ENCODE measurements at places on chromosomes 7 and 10.

- no peak for DNase-seq
- H3K27ac ChIP-seq, result no peak overlapping the region
- peaks cover 11% of the 10 kb centered on the region for H3K4me1 ChIP-seq
- no peaks in the 10 kb centered on the region for H3K36me3 ChIP-seq
- no peak overlapping the region for H3K4me3 ChIP-seq
- no peaks in the 10 kb centered on the region for H3K27me3 ChIP-seq
Observed at GRCh38 chr10:119268871-119269506, 61.6 kb downstream of the GRK5 start.

GRCh38 chr10:70575486-70575873, 27.1 kb downstream of the PRF1 start:
- DNase-seq, result no peak
- no peak overlapping the region for H3K4me3 ChIP-seq
- no peaks in the 10 kb centered on the region for H3K4me1 ChIP-seq
- H3K27ac ChIP-seq, result no peak overlapping the region

DNA sequence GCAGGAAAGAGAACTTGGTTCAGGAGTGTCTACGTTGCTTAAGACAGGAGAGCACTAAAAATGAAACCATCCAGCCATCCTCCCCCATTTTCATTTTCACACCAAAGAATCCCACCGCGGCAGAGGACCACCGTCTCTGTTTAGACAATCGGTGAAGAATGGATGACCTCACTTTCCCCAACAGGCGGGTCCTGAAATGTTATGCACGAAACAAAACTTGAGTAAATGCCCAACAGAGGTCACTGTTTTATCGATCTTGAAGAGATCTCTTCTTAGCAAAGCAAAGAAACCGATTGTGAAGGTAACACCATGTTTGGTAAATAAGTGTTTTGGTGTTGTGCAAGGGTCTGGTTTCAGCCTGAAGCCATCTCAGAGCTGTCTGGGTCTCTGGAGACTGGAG, 1.4 kb upstream of the IL6 start:
- peaks cover 4% of the 10 kb centered on the region for H3K27me3 ChIP-seq
- H3K4me3 ChIP-seq, result no peak overlapping the region
- no peak for DNase-seq
- peaks cover 42% of the 10 kb centered on the region for H3K4me1 ChIP-seq

GRCh38 chr10:128066870-128067382, 59.3 kb downstream of the MKI67 start:
- no peak overlapping the region for H3K4me3 ChIP-seq
- H3K36me3 ChIP-seq, result no peaks in the 10 kb centered on the region
- DNase-seq, result no peak
- H3K27me3 ChIP-seq, result no peaks in the 10 kb centered on the region
- H3K4me1 ChIP-seq, result peaks cover 32% of the 10 kb centered on the region

DNA sequence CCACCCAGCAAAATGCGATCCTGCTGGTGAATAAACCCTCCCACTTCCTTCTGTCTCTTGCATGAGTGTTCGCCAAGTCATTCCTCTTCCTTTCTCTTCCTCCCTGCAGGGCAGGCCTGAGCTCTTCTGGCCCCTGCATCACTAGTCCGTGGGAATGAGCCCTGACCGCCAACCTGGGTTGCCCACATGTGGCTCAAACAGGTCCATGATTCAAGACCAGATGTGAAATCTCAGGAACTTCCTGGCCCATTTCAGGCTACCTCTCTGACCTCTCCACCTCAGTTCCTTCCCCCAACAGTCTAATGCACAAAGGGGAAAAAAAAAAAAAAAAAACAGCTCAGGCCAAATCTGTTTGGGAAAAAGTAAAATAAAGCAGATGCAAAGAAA, 5.4 kb upstream of the YWHAG start:
- H3K27ac ChIP-seq, result peak overlapping the region; percentile 94
- H3K4me1 ChIP-seq, result peaks cover 21% of the 10 kb centered on the region
- no peaks in the 10 kb centered on the region for H3K27me3 ChIP-seq
- no peak for DNase-seq
- no peaks in the 10 kb centered on the region for H3K36me3 ChIP-seq
- no peak overlapping the region for H3K4me3 ChIP-seq

DNA sequence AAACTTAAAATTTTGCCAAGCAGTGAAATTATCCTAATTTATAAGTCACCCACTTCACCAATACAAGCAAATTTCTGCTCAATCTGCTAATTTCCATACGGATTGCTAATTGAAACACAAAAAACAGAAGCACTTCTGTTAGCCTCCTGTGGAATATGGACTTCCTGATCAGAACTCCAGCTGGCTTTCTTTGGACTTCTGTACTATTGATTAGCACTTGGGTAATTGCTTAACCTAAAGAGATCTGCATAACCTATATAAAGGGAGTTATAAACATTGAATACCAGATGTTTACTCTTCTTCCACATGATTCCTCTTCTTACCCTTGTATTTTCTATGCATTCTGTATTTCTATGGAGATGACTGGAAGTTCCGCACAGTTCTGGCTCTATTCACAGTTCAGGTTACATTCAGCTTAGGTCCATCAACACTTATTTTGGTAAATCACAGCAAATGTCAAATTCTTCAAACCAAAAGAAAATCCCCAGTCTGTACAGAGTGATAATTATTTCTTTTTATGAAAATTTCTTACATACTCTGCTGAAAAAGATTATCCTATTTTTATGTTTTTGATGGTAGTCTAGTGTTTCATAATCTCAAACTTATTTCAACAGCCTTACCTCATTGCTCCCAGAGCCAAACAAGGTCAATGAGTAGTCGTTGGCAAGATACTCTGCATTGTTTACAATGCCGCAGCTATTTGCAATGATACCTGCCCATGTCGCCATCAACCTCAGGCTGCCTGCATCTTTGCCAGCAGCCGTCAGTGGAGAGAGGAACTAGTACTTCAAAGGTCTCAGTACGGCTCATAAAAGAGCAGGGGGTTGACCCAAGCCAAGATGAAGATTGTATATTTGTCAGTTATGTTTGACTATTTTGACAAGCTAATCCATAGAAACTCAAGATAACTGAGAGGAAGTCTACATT, 225.6 kb downstream of the AHR start:
- no peaks in the 10 kb centered on the region for H3K36me3 ChIP-seq
- H3K4me1 ChIP-seq, result 0 out of 2 replicates have a peak, but pooled peaks cover 5% of the 10 kb centered on the region
- DNase-seq, result no peak

GRCh38 chr10:118592675-118593330, 2.6 kb downstream of the PRLHR start:
- peaks cover 27% of the 10 kb centered on the region for H3K4me1 ChIP-seq
- H3K27ac ChIP-seq, result no peak overlapping the region
- H3K4me3 ChIP-seq, result no peak overlapping the region

DNA sequence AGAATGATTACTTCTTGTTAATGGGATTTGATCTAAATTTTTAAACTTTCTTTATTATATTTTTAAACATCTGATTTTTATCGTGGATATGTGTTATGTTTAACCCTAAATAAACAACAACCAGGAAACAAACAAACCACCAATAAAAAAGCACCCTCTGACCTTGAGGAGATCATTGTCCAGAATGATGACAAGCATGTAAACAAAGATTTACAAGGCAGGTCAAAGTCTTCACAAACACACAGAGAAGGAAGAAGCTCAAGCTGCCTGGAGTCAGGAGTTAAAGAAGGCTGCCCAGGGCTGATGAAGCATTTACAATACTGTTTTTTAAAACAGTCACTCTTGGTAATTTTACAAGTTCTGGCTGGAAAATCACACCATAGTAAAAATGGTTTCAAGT, 31.0 kb upstream of the EGFR start:
- H3K27ac ChIP-seq, result no peak overlapping the region
- no peak for DNase-seq
- H3K4me3 ChIP-seq, result no peak overlapping the region

GRCh38 chr10:103757531-103758293, 97.7 kb downstream of the SH3PXD2A start:
- peaks cover 38% of the 10 kb centered on the region for H3K4me1 ChIP-seq
- H3K36me3 ChIP-seq, result no peaks in the 10 kb centered on the region
- no peak overlapping the region for H3K4me3 ChIP-seq
- H3K27ac ChIP-seq, result peak overlapping the region; percentile 78
- H3K27me3 ChIP-seq, result no peaks in the 10 kb centered on the region

- DNase-seq, result no peak
- H3K4me1 ChIP-seq, result peaks cover 13% of the 10 kb centered on the region
- H3K4me3 ChIP-seq, result no peak overlapping the region
- no peaks in the 10 kb centered on the region for H3K36me3 ChIP-seq
Observed at GRCh38 chr10:29576681-29577080, 58.1 kb downstream of the SVIL start.

DNA sequence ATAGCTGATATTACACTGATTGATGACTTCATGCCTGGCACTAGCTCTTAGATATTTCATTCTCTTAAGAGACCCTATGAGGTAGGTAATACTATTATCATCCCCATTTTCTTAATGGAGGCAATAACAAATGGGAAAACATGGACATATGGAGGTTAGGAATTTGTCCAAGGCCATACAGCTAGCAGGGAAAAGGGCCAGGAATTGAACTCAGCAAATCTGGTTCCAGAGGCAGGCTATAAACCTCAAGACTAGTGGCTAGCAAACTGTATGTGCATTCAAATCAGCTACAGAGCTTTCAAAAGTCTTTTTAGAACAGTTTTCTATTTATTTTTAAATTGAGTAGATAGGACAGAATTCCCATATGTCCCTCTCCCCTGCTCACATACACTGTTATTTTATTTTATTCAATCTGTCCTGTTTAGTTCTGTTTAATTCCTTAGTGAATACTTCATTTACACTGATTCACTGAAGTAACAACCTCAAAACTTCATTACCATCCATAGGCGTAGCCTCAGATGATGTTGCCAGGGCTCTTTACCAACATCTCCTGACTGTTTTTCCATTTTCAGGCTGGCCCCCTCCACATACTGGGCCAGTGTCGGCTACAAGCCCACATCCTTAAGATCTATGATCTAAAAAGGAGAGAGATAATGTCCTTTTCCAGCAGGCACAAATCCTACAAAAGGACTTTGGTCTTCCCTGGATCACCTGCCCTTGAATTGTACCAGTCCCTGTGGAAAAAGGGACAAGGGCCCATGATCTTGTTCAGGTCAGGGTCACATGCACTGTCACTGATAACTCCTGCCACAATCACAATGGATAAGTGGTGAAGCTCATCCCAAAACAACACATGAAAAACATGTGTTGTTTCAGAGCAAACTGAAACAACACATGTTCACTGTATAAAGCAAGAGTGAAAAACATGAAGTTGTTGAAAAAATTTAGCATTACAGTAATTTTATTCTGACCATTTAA, 15.9 kb downstream of the FAM24B start:
- H3K4me3 ChIP-seq, result no peak overlapping the region
- H3K27me3 ChIP-seq, result peaks cover 4% of the 10 kb centered on the region
- H3K36me3 ChIP-seq, result peaks cover 33% of the 10 kb centered on the region
- H3K4me1 ChIP-seq, result peaks cover 6% of the 10 kb centered on the region
- no peak for DNase-seq

DNA sequence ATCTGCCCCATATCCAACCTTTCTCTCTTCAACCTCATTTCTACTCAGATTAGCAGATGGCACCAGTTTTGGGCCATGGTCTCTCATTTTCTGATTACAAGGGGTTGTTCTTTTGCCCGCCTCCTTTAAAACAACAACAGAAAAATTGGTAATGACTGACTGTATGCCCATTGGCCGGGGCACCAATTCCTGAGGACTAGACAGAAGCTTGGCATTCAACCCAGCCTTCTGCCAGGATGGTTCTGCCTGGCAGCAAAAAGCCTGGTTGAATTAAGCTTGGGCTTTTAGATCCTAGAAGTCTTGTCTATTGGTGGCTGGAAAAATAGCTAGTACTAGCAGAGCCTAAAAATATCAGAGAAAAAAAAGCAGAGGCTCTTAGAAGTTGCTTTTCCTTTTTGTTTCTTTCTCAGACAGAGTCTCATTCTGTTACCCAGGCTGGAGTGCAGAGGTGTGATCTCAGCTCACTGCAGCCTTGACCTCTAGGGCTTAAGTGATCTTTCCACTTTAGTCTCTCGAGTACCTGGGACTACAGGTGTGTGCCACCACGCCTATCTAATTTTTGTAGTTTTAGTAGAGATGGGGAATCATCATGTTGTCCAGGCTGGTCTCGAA, 402.6 kb downstream of the AUTS2 start:
- H3K4me3 ChIP-seq, result no peak overlapping the region
- H3K36me3 ChIP-seq, result no peaks in the 10 kb centered on the region
- no peak for DNase-seq
- no peaks in the 10 kb centered on the region for H3K27me3 ChIP-seq

DNA sequence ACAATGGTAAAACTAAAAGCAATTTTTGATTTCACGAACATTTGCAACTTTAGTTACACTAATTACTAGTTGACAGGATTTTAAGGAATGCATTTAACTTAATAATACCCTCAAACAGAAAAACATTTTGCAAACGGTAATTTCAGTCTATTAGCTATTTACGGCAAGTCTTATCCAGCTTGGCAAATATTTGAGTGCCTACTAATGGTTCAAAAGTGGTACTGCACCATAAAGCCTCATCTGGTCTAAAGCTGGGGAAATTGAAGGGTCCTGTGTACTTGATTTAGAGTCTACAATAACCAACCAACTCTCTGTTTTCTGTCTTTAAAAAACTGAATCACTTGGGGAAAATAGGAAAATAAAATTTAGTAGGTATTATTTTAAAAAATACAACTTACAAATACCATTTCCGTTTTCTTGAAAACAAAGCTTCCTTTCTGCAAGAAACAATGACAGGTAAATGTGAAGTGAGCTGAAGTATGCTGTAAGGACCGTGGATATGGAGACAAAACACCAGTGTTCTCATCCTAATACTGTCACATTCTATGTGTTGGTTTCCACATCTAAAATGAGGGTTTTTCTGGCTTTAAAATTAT, 142.3 kb downstream of the VPS50 start:
- H3K27me3 ChIP-seq, result no peaks in the 10 kb centered on the region
- H3K27ac ChIP-seq, result no peak overlapping the region
- H3K4me1 ChIP-seq, result peaks cover 9% of the 10 kb centered on the region

DNA sequence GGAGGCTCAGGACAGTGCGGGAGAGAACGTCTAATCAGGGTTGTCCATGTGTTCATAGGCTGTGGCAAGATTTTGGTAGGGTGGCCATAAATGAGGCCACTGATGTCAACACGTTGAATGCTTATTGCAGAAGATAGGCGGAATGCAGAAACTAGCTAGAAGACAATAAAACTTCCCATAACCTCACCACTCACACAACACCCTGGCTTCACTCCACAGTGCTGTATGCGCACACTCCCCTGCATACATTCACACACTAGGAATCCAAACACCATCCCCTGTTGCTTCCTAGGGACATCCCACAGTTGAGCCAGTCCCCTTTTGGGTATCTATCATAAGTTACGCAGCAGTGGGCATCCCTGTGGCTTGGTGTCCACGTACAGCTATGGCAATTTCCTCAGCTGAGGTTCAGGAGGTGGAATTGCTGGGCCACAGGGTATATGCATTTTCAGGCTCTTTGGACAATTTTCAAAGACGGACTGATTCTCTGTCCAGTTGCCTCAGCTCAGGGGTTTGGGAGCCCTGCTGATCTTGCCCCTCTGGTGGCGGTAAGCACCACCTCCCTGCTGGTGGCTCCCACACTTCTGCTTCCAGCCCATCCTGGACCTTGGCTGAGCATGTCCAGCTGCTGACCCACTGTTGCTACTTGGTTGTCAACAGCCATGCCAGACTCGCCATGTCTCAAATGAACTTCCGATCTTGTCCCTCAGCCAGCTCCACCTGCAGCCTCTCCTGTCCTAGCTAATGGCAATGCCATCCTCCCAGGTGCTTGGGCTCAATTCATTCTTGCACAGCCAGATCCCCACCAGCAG, 36.4 kb downstream of the CDH23 start:
- no peaks in the 10 kb centered on the region for H3K27me3 ChIP-seq
- H3K4me3 ChIP-seq, result no peak overlapping the region
- no peaks in the 10 kb centered on the region for H3K36me3 ChIP-seq

- H3K27ac ChIP-seq, result no peak overlapping the region
- H3K4me1 ChIP-seq, result peaks cover 4% of the 10 kb centered on the region
- DNase-seq, result no peak
- H3K4me3 ChIP-seq, result no peak overlapping the region
- H3K27me3 ChIP-seq, result no peaks in the 10 kb centered on the region
Observed at GRCh38 chr7:120168066-120168465, 104.9 kb upstream of the KCND2 start.

- DNase-seq, result no peak
- H3K36me3 ChIP-seq, result peaks cover 29% of the 10 kb centered on the region
Observed at GRCh38 chr7:120843109-120843508, 14.8 kb downstream of the TSPAN12 start.
